ENCODE measurements at places on chromosomes 16 and 17. TPM values are rescaled to one million over a fixed set of nuclear protein-coding genes. Genes with fewer than 3 reads are reported as not detected.

The CCL17 gene
- total RNA-seq = not detected

The PGAP6 gene
- 24.5 TPM for total RNA-seq

The KAT8 gene
- total RNA-seq = 53.6 TPM

The PYY gene
- total RNA-seq = 0.98 TPM

The P2RX5 gene
- total RNA-seq = 2.0 TPM

The ARHGDIG gene
- 1.6 TPM for total RNA-seq

The BICDL2 gene
- not detected for total RNA-seq

The GPR142 gene
- not detected for total RNA-seq

The MAP3K14 gene
- total RNA-seq = 4.3 TPM

The MYH1 gene
- not detected for total RNA-seq

DNA sequence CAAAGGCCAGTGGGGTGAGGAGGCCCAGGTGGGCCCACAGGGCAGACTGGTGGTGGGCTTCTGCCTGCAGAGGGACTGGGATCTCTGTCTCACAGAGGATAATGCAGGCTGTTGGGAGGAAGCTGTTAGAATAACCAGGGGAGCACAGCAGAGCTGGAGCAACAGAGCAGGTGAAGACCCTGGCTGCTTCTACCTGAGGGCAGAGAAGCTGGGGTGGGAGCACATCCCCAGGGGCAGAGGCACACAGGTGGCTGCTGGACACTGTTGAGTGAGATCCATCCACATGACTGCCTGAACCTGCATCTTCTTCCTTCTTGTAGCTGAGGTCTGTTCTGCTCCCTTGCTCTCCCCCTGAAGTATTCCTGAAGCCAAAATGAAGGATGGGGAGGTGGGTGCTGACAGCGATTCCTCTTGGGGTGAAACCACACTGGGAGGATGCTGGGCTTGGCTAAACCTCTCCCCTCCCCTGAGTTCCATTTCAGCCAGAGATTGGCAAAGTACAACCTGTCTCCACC is 1725.0 kb downstream of the TP53TG3F start:
- no peak for DNase-seq

DNA sequence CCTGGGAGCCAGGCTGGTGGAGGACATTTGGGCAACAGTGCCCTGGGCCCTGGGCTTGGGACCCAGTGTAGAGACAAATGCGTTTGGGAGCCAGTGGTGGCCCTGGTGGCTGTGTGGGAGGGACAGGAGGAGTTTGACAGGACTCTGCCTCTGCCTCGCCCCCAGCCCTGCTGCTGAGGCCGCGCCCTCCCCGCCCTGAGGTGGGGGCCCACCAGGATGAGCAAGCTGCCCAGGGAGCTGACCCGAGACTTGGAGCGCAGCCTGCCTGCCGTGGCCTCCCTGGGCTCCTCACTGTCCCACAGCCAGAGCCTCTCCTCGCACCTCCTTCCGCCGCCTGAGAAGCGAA is 11.9 kb upstream of the TCAP start:
- no peak for DNase-seq

DNA sequence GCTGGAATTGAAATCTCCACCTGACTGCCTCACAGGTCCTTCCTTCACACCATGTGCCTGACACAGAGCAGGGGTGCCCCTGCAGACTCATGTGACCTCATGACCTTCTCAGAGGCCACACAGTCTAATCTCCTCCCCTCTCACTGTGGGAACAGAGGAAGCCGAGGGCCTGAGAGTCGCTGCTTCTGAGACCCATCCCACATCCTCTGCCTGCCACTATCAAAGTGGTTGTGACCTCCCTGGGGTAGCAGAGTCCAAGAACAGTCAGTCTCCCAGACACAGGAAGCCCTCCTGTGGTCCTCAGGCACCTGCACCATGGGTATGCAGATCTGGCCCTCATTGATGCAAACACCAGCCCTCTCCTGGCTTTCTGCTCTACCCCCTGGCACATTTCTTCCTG is 78.5 kb downstream of the RAB11FIP4 start:
- DNase-seq = no peak

DNA sequence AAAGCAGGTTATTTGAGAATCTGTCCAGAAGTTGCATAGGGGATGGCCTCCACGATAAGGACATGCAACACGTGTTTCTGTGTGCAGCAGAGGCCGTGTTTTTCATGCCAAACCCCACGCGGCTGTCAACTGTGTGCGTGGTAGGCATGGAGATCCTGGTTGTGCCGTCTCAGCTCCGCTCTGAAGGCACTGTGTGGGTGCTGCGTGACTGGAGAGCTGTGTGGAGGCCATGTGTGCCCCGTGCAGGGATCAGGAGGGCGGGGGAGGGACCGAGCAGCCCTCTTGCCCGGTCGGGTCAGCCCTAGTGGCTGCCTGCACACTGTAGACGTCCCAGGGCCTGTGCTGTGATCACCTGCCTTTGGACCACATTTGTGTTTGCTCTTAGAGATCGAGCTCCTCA is 74.5 kb downstream of the SEC14L1 start:
- DNase-seq = no peak

DNA sequence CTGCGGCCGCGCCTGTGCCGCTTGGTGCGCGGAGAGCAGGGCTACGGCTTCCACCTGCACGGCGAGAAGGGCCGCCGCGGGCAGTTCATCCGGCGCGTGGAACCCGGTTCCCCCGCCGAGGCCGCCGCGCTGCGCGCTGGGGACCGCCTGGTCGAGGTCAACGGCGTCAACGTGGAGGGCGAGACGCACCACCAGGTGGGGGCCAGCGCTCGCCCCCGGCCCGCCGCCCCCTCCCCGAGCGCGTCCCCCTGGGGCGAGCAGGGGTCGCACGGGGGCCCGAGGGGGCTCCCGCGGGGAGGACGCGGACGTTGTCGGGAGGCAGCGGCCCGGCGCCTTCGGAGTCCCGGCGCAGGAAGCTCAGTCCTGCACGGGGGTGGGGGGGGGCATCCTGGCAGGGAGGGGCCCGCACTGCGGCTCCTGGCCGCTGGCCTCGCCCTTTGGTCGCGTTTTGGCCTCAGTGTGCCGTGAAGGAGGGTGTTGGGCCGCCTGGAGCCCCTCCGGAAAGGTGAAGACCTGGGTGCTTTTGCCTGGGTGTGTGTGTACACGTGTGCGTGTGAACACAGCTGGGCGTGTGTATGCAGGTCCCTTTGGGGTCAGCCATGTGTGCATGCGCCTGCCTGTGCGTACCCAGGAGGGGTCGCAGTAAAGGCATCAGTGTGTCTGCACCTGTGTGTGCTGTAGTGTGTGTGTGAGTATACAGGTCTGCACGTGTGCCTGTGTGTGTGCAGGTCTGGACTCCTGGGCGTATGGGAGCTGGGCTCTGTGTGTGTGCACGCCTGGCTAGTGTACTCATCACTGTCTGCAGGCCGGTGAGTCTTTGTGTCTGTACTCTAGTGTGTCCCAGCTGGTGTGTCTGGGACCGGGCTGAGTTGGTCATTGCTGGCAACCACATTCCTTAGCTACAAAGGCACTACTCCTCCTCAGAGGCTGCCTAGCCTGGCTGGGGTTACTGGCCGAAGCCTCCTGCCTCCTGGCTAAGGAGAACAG is 615 bp downstream of the NHERF2 start:
- no peak for DNase-seq

- DNase-seq = no peak
These were observed 6.4 kb upstream of the ZNF750 start for GRCh38 chr17:82846061-82846691.

- peak; percentile 74 for DNase-seq
These were observed 1.4 kb downstream of the NOTUM start for GRCh38 chr17:81959362-81960129.

DNA sequence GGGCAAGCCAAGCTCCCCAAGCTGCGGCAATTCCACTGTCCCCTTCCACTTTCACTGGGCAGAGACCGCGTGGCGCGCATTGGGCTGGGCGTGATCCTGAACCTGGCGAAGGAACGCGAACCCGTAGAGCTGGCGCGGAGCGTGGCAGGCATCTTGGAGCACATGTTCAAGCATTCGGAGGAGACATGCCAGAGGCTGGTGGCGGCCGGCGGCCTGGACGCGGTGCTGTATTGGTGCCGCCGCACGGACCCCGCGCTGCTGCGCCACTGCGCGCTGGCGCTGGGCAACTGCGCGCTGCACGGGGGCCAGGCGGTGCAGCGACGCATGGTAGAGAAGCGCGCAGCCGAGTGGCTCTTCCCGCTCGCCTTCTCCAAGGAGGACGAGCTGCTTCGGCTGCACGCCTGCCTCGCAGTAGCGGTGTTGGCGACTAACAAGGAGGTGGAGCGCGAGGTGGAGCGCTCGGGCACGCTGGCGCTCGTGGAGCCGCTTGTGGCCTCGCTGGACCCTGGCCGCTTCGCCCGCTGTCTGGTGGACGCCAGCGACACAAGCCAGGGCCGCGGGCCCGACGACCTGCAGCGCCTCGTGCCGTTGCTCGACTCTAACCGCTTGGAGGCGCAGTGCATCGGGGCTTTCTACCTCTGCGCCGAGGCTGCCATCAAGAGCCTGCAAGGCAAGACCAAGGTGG is 9.8 kb downstream of the SARM1 start:
- DNase-seq = no peak

GRCh38 chr17:73335591-73336407 is 24.0 kb upstream of the CDC42EP4 start:
- DNase-seq = no peak

DNA sequence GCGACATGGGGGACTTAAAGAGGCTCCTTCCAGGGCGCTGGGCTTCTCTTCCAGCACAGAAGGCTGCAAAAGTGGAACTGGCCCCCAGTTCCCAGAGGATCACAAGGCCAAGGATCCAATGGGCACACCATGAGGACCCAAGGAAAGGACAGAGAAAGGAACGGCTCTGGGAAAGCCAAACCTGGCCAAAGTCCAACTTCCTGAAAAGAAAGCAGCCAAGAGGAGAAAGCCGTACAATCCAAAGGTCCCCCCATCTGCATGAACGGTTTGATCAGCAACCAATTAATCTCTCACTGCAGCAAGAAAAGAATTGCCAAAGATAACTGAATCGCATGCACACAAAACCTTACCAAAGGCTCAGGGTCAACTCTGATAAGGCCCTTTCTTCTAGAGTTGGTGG is 19.8 kb upstream of the ICAM2 start:
- DNase-seq = peak; percentile 25

- no peak for DNase-seq
These were observed 18.0 kb upstream of the JPH3 start for GRCh38 chr16:87584271-87584670.

- no peak for DNase-seq
These were observed 1.1 kb downstream of the GPS2 start for GRCh38 chr17:7313890-7314718.

DNA sequence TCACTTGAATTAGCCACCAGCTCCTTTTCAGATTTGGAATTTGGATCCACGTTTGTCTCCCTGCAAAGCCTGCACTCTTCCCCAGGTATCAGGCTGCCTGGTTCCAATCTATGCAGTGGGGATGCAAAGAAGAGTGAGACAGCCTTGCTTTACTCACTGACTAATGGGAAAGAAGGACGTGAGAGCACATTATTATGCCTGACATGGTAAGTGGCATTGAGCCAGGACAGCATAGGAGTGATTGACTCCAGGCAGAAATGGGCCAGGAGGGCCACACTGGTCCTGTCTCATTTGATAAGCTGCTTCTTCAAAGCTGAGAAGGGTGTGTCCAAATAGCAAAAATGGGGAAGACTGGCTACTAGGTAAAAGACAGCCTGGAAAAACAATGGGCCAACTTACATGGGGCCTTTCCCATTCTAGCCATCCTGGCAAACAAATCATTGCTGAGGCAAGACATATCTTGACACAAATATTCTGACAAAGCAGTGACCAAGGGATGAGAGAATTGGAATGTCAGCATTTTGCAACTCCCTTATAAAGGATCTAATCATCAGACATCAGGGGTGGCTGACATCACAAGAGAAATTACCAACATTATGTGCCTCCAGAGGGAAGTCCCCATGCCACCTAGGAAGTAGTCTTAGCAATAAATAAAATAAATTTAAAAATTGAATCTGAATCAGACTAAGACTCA is 38.6 kb downstream of the CDH11 start:
- DNase-seq = no peak

Measured in breast epithelium (tissue), 4 donors.